Fibroblast of skin of left biceps (primary cell): ENCODE measurements at places on chromosomes 5 and 9.

- DNase-seq = no peak
These were observed 17.2 kb downstream of the RIC1 start for GRCh38 chr9:5646116-5646515.

GRCh38 chr9:133951265-133951664 is 40.9 kb downstream of the VAV2 start:
- no peak for DNase-seq

DNA sequence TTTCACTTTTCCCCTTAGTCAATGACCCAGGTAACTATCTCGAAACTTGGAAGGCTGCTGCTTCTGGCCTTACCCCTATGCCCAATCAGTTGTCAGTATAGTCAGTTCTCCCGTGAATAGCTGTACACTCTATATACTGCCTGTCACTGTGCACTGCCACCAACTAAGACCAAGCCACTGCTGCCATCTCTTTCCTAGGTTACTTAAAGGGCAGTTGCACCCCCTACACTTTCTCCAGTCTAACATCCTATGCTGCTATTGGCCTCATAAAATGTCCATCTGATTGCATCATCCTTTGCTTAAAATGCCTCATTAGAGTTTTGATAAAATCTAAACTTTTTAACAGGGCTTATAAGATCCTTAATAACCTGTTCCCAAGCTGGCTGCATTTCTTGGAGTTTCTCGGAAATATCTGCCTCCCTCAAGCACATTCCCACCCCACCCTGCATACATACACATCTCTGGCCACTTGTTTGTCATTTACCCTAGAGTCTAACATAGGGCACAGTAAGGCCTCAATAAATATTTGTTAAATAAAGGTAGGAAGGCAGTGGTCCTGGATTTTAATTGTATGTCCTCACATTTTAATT is 32.8 kb upstream of the TNFAIP8 start:
- no peak for DNase-seq

GRCh38 chr5:96569770-96570169 is 92.4 kb upstream of the CAST start:
- DNase-seq = no peak

DNA sequence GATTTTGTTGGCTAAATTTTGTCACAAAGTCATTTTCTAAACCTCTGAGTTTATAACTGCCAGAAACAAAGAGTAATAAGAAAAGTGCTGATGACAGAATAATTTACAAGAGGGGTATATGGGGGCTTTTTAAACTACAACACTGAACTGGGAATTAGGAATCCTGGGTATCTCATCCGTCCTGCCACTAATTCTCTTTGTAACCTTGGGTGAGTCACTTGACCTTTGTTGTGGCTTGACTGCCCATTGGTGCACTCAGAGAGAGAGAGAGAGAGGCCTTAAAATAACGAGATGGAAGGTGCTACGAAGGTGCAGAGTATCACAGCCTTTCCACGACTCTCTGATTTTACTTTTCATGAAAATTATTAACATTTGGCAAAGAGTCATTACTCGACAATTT is 130.3 kb upstream of the CNTLN start:
- DNase-seq = no peak

- no peak for DNase-seq
These were observed 35.9 kb upstream of the HSPA9 start for GRCh38 chr5:138610918-138611677.

- no peak for DNase-seq
These were observed 400.9 kb downstream of the EBF1 start for GRCh38 chr5:158698768-158699284.

- no peak for DNase-seq
These were observed 83.9 kb downstream of the RIC1 start for GRCh38 chr9:5712651-5713390.

- DNase-seq = no peak
These were observed 904 bp downstream of the EDF1 start for GRCh38 chr9:136865041-136865767.

GRCh38 chr9:81635521-81636254 is 53.7 kb downstream of the TLE1 start:
- no peak for DNase-seq

- no peak for DNase-seq
These were observed 420.8 kb downstream of the CHSY3 start for GRCh38 chr5:130324953-130325671.

- no peak for DNase-seq
These were observed 23.8 kb downstream of the LOX start for GRCh38 chr5:122054266-122054665.

DNA sequence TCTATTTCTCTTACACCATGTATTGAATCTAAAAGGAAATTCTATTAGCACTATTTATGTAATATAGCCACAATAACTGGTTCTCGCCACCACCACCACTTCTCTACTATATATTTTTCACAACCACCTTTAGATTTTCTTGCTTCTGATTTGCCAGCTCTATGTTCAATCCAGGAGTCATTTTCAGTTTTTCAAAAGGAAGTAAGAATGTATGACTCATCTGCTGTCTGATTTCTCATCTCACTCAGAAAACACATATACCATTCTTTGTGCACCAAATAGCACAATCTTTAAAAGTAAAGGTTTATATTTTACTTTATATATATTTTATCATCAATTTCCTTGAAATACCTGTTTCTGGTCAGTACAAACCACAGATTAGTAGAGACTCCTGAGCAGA is 1127.5 kb downstream of the TAF11L14 start:
- no peak for DNase-seq

DNA sequence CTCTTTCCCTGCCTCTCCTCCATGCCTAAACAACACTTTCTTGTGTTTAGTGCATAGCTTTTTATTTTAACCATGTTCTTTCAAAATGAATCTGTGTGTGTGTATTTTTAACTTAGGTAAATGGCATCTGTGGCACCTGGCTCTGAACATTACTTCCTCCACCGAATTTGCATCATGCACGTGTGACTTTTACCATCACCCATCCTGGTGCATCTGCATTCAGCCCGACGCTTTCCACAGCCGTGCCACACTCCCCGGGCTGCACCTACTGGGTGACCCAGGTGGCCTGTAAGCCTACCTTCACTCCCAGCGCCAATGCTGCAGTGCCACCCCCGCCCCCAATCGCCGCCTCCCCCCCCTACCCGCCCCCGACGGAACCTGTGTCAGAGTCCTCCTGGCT is 12.7 kb upstream of the FCN1 start:
- DNase-seq = no peak
